ENCODE measurements at places on chromosomes 4 and X. TPM values are rescaled to one million over a fixed set of nuclear protein-coding genes. Genes with fewer than 3 reads are reported as not detected.

DNA sequence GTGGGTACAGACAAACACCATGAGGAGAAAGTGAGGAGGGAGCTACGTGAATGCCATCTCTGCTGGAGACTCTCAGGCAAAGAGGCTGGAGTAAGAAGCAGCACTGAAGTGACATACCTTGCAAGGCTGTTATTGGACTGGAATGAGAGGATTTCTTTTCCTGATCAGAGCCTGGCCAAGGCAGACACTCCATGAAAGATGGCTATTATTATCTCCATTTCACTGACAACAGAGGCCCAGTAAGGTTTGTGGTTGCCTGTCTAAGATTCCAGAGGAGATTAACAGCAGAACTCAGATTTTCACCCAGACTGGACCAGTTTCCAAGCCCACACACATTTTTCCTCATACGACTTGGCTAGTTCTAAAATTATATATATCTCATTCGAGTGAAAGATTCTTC, 162.0 kb upstream of the EOLA2 start:
- no peak for DNase-seq

- DNase-seq = no peak
Measured at GRCh38 chr4:165740911-165741310, 132.1 kb upstream of the TLL1 start.

The BDH2 gene
- 20.4 TPM for total RNA-seq

The PHKA2 gene
- 20.7 TPM for total RNA-seq

GRCh38 chrX:129649268-129650182, 5.2 kb downstream of the APLN start:
- no peak for DNase-seq

The STAP1 gene
- total RNA-seq = 22.1 TPM

The ZCCHC18 gene
- 0.12 TPM for total RNA-seq

The CC2D2A gene
- total RNA-seq = not detected

GRCh38 chr4:118834070-118834469, 1.9 kb downstream of the SEC24D start:
- DNase-seq = no peak

The EGF gene
- not detected for total RNA-seq

GRCh38 chrX:3271183-3271833, 75.1 kb downstream of the MXRA5 start:
- no peak for DNase-seq

DNA sequence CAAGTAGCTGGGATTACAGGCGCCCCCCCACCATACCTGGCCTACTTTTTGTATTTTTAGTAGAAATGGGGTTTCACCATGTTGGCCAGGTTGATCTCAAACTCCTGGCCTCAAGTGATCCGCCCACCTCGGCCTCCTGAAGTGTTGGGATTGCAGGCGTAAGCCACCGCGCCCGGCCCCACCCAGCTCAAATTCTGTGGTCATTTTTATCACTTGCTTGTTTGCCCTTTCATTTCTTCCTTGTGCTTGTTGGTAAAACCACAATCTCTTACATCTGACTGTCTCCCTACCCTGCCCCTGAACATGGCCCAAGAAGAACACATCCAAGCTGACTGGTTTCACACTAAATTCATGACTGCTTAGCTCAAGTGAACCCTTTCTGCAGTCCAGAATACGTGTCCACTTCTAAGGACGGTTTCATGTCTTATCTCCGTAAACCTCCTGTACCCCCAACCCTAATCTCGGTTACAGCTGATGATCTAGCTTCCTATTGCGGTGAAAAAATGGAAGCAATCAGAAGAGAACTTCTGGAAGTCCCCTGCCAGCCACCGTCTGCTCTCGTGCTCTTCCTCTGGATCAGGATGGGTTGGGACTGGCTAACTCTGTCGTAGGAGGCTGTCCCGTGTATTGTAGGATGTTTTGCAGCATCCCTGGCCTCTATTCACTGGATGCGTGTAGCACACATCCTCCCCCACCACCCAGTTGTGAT, 5.4 kb upstream of the RS1 start:
- DNase-seq = no peak

GRCh38 chr4:183284258-183284785, 35.8 kb downstream of the CLDN22 start:
- no peak for DNase-seq

- no peak for DNase-seq
Measured at GRCh38 chr4:142035566-142035965, 399.2 kb downstream of the IL15 start.

GRCh38 chrX:102580891-102581290, 18.4 kb upstream of the ARMCX5 start:
- no peak for DNase-seq

DNA sequence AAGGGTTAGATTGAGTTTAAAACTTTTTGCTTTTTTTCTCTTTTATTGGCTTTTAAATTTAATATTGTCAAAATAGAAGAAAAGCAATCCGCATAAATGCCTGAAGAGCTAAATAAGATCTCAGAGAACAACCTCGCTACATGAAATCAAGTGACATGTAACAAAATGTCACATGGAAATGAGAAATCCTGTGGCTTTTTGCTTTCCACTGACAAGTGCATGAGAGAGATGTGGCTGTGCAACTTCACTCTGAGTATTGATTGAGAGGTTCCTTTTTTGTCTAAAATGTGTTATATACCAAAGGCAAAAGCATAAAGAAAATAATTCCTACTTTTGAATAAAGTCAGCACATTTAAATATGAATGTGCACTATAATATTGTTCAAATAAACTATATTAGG, 263.5 kb downstream of the MAPK10 start:
- DNase-seq = no peak

The TNIP3 gene
- total RNA-seq = 1.8 TPM

- DNase-seq = no peak
Measured at GRCh38 chr4:45453258-45453853, 670.5 kb downstream of the GABRG1 start.

DNA sequence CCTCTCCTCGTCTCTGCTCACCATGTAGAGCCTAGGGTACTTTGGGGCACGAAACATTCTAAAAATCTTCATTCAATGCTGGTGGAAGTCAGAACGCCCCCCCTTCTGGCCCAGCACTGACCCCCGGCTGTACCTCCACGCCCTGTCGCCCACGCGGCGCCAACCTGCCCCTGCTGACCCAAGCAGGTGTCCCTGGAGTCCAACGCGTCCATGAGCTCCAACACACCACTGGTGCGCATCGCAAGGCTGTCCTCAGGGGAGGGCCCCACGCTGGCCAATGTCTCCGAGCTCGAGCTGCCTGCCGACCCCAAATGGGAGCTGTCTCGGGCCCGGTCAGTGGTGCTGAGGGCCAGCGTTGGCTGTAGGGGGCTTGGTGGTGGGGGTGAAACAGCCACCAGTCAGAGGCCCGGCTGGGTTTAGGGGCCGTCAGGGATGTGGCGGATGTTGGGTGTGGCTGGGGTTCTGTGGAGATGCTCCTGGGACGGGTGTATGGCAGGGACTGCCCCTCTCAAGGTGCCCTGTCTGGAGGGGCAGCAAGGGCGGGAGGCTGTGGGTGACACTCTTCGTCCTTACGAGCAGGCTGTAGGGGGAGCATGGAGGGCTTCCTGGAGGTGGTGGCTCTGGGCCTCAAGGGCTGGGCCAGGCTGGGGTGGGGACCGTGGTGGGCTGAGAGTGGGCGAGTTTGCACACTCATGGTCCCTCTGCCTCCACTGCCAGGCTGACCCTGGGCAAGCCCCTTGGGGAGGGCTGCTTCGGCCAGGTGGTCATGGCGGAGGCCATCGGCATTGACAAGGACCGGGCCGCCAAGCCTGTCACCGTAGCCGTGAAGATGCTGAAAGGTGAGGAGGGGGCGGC, 11.8 kb downstream of the FGFR3 start:
- DNase-seq = no peak

- no peak for DNase-seq
Measured at GRCh38 chrX:17930850-17931249, 69.8 kb upstream of the RAI2 start.

DNA sequence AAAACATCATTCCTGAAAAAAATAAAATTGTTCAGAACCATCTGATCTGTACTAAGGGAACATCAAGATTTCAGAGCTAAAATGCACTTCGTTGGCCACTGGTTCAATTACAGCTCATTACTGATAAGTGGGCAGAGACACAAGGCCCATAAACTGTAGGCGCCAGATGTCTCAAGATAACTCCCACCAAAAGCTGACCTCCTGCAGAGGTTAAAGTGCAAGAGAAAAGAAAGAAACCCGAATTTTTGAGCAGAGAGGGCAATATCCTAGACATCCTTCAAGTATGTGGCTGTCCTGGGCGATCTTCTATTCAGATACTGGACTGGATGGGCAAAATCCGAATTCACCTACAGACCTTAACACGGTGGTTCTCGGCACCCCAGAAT, 660 bp downstream of the GEMIN8 start:
- no peak for DNase-seq

- peak; percentile 28 for DNase-seq
Measured at GRCh38 chrX:76555816-76556215, 128.3 kb downstream of the MAGEE1 start.

The MAGEA2 gene
- total RNA-seq = not detected

The UGDH gene
- 14.6 TPM for total RNA-seq

The MAEA gene
- 29.4 TPM for total RNA-seq

DNA sequence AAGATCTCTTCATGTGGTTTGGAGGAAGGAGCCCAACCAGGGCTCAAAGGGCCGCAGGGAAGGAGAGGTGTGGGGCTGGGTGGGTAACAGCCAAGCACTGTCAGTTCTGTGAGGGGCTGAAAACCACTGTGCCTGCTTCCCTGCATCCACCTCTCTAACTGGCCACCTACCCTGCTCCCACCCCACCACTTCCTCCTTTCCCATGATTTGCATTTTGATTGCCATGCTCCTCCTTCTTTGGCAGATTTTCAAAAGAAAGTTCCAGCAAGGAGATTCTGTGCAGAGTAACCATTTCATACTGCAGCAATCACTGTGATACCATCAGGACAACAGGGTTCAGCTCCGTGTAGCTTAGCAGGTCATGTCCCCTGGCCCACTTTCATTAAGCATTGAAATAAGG, 1.8 kb downstream of the ZNF674 start:
- no peak for DNase-seq

GRCh38 chrX:131040781-131041180, 17.4 kb upstream of the ARHGAP36 start:
- DNase-seq = no peak

DNA sequence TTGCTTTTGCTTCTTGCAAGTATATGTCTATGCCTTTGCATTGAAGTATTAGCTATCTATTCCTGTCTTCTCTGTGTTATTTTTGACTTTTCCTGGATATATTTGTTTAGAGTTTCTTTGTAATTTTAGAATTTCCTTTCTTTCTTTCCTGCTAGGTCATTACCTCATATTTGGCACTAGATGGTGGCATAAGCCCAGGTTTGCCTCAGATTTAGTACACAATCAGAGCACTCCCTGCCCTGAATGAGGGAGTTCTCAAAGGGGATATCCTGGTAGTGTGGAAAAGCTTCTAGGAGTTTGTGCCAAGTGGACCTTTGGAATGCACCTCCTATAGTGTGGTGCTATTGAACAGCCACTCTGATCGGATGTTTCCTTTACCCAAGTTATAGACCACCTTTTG, 181.6 kb downstream of the UGT8 start:
- no peak for DNase-seq

- DNase-seq = no peak
Measured at GRCh38 chr4:142016031-142016430, 379.6 kb downstream of the IL15 start.

The KLF8 gene
- total RNA-seq = 1.0 TPM

The TBX22 gene
- not detected for total RNA-seq

- no peak for DNase-seq
Measured at GRCh38 chrX:45137531-45137930, 63.1 kb downstream of the DIPK2B start.

DNA sequence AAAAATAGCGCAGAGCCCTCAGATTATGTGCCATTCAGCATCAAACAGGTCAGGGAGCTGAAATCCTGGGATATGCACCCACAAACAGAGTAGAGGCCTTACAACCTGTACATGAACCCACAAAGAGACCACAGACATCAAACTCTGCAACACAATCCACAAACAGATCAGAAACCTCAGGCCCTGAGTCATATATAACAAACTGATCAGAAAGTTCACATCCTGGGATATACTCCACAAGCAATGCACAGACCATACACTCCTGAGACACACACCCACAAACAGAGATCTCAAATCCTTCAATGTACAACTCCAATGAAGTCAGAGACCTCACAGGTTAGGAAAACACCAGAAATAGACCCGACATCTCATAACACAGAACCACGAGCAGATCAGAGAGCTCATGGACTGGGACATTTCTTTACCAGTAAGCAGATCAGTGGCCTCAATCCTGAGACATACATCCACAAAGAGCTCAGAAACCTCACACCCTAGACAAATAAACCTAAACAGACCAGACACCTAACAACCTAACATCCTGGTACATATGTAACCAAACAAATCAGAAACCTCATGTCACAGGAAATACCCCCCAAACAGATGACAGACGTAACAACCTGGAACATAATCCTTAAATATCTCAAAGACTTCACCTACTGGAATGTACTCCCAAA, 24.2 kb downstream of the SUV39H1 start:
- no peak for DNase-seq

- no peak for DNase-seq
Measured at GRCh38 chr4:74490736-74491135, 45.8 kb downstream of the AREG start.

The SYNPO2 gene
- total RNA-seq = not detected

The ADGRA3 gene
- 9.9 TPM for total RNA-seq

The CXCL6 gene
- not detected for total RNA-seq

DNA sequence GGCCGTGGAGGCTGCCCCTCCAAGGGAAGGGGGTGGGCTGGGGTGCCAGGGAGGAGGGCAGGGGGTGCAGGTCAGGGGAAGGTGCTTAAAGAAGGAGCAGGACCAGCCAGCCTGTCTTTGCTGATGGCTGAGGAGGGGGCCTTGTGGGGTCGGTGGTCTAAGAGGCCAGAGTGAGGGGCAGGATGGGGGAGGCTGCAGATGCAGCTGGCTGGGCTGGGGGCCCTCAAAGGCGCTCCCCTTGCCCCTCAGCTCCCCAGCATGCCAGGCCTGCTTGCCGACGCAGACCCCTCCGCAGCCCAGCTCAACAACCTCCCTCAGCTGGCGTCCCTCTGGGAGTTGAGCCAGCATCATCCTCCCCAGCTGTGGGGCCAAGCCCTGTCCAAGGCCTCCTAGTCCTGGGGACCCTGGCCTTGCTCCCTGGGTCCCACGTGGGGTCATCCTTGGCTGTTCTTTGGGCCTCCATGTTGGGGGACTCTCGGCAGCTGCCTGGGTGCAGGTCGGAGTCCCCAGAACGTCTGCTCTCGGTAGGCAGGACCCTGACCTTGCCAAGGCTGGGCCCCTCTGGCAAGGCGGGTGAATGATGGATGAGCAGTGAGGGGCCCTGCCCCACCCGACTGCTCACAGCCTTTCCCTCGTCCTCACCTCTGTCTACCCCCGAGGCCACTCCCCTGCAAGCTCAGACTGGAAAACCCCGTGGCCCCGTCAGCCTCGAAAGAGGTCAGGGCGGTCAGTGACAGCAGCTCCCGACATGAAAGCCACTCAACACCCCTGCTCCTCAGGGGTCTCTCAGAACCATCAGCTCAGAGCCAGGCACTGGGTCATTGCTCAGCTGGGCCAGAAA, 119.4 kb downstream of the FAM53A start:
- DNase-seq = no peak

All from activated naive CD4-positive, alpha-beta T cell treated with anti-CD3 and anti-CD28 coated beads for 36 hours (primary cell).